Upper lobe of left lung (tissue), 6 donors: ENCODE measurements at places on chromosomes 5 and 9. TPM values are rescaled to one million over a fixed set of nuclear protein-coding genes. Genes with fewer than 3 reads are reported as not detected.

- H3K4me3 ChIP-seq: no peak overlapping the region
- no peak for DNase-seq
- H3K4me1 ChIP-seq: peaks cover 4% of the 10 kb centered on the region
- no peak overlapping the region for H3K27ac ChIP-seq
- H3K27me3 ChIP-seq: no peaks in the 10 kb centered on the region
These were observed 154.2 kb upstream of the WWC1 start for GRCh38 chr5:168137265-168137664.

- no peak for DNase-seq
- no peak overlapping the region for H3K27ac ChIP-seq
- no peaks in the 10 kb centered on the region for H3K36me3 ChIP-seq
- H3K4me3 ChIP-seq: no peak overlapping the region
These were observed 125.8 kb upstream of the KLF4 start for GRCh38 chr9:107615321-107615720.

Gene CD74
- total RNA-seq: 4,783 TPM

Gene SLC34A1
- total RNA-seq: not detected

Gene SLC27A6
- not detected for total RNA-seq

Gene SPINK7
- total RNA-seq: not detected

Gene NR5A1
- total RNA-seq: not detected

- peaks cover 45% of the 10 kb centered on the region for H3K4me1 ChIP-seq
- H3K4me3 ChIP-seq: peak overlapping the region; percentile 90
- DNase-seq: no peak
- no peaks in the 10 kb centered on the region for H3K27me3 ChIP-seq
These were observed 2.2 kb downstream of the RBM27 start for GRCh38 chr5:146205499-146206202.

Gene SLC2A6
- 17.2 TPM for total RNA-seq

Gene TCF7
- 7.4 TPM for total RNA-seq

DNA sequence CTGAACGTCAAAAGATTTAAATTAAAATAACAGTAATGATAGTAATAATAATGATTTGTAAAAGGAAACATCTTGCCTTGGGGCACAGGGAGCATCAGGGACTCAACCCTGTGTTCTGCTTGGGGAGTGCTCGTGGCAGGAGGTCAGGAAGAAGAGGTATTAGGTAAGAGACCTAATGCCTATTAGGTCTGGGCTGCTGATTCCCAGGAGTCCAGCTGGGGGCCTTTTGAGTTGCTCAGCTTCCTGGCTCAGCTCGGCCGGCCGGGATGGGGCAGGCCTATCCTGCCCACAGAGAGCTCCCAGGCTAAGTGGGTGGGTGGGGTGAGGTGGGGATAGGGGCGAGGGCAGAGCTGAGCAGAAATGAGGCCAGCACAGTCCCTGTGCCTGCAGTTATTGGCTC, 17.5 kb downstream of the LMX1B start:
- H3K4me1 ChIP-seq: peaks cover 7% of the 10 kb centered on the region
- H3K27ac ChIP-seq: no peak overlapping the region
- peaks cover 22% of the 10 kb centered on the region for H3K27me3 ChIP-seq

DNA sequence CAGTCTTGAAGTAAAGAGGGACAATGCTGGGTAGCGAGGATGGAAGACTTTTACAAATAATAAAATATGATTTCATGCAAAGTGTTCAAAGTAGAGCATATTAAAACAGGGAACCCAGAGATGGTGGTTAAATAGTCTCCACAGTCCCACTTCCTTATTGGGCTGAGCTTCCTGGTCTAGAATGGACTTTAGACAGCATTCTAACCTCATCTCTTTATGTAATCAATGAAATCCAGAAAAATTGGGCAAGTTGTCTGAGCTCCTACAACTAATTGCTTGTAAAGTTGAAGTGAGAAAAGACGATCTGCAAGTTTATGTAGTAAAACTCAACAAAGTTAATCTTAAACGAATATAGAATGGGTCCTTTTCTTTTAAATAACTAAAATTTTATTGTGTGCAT, 328.9 kb downstream of the PJA2 start:
- H3K36me3 ChIP-seq: no peaks in the 10 kb centered on the region
- H3K27ac ChIP-seq: no peak overlapping the region

Gene FAM193B
- total RNA-seq: 89.1 TPM

- no peaks in the 10 kb centered on the region for H3K4me1 ChIP-seq
- DNase-seq: no peak
- no peaks in the 10 kb centered on the region for H3K27me3 ChIP-seq
- no peak overlapping the region for H3K27ac ChIP-seq
- H3K36me3 ChIP-seq: no peaks in the 10 kb centered on the region
These were observed 247.9 kb upstream of the TRPC7 start for GRCh38 chr5:136613230-136613629.

GRCh38 chr9:97940741-97941140, 2.8 kb upstream of the HEMGN start:
- no peaks in the 10 kb centered on the region for H3K27me3 ChIP-seq
- no peak overlapping the region for H3K27ac ChIP-seq
- H3K36me3 ChIP-seq: no peaks in the 10 kb centered on the region
- H3K4me1 ChIP-seq: no peaks in the 10 kb centered on the region

Gene FGF10
- 2.5 TPM for total RNA-seq

Gene PRUNE2
- total RNA-seq: 6.3 TPM

Gene DMRT3
- total RNA-seq: not detected

Gene THOC3
- 32.3 TPM for total RNA-seq

Gene PCDHB13
- 2.1 TPM for total RNA-seq

GRCh38 chr9:123438821-123439220, 82.8 kb downstream of the CRB2 start:
- no peak overlapping the region for H3K4me3 ChIP-seq
- no peak overlapping the region for H3K27ac ChIP-seq
- H3K36me3 ChIP-seq: peaks cover 43% of the 10 kb centered on the region
- H3K4me1 ChIP-seq: no peaks in the 10 kb centered on the region

Gene SDHA
- total RNA-seq: 87.6 TPM

GRCh38 chr5:160458806-160459800, 37.4 kb downstream of the PTTG1 start:
- no peaks in the 10 kb centered on the region for H3K4me1 ChIP-seq
- no peaks in the 10 kb centered on the region for H3K27me3 ChIP-seq
- DNase-seq: no peak
- H3K4me3 ChIP-seq: no peak overlapping the region

GRCh38 chr5:151592855-151593408, 1.8 kb upstream of the FAT2 start:
- H3K27ac ChIP-seq: no peak overlapping the region
- H3K36me3 ChIP-seq: no peaks in the 10 kb centered on the region
- peak; percentile 33 for DNase-seq
- H3K4me1 ChIP-seq: no peaks in the 10 kb centered on the region
- H3K27me3 ChIP-seq: no peaks in the 10 kb centered on the region

GRCh38 chr5:58496488-58496887, 5.3 kb downstream of the GAPT start:
- no peak overlapping the region for H3K27ac ChIP-seq
- no peak overlapping the region for H3K4me3 ChIP-seq
- DNase-seq: no peak
- H3K4me1 ChIP-seq: peaks cover 17% of the 10 kb centered on the region

Gene SEMA5A
- total RNA-seq: 35.1 TPM

Gene SLC34A3
- not detected for total RNA-seq

Gene ACSL6
- total RNA-seq: 0.61 TPM

- H3K36me3 ChIP-seq: no peaks in the 10 kb centered on the region
- H3K27me3 ChIP-seq: peaks cover 6% of the 10 kb centered on the region
- H3K27ac ChIP-seq: no peak overlapping the region
- no peak overlapping the region for H3K4me3 ChIP-seq
These were observed 20.0 kb downstream of the OR2V1 start for GRCh38 chr5:181111010-181111409.

GRCh38 chr5:13591621-13592020, 352.9 kb downstream of the DNAH5 start:
- no peaks in the 10 kb centered on the region for H3K36me3 ChIP-seq
- no peak overlapping the region for H3K27ac ChIP-seq
- DNase-seq: no peak
